Suppressor macrophage (primary cell): ENCODE measurements at places on chromosomes 3 and 15.

DNA sequence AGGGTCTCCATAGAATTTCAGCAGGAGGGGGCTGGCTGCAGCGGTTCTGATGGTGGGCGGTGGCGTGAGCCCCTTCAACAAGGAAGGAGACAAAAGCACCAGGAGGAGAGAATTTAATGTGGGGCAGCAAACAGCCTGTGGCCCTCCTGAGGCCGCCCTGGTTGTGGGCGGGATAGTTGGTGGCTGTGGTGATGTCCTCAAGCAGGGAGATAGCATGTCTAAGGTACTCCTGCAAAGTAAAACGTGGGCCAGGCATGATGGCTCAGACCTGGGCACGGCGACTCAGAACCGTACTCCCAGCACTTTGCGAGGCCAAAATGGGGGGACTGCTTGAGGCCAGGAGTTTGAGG is 94.0 kb downstream of the LRRK1 start:
- DNase-seq, result no peak

GRCh38 chr3:43036621-43037423 is 57.7 kb downstream of the GASK1A start:
- DNase-seq, result no peak

- DNase-seq, result no peak
Observed at GRCh38 chr3:130918328-130918727, 24.4 kb downstream of the ATP2C1 start.

- DNase-seq, result no peak
Observed at GRCh38 chr3:164419220-164419619, 659.1 kb downstream of the SI start.

GRCh38 chr3:162022911-162023310 is 526.3 kb downstream of the OTOL1 start:
- no peak for DNase-seq

DNA sequence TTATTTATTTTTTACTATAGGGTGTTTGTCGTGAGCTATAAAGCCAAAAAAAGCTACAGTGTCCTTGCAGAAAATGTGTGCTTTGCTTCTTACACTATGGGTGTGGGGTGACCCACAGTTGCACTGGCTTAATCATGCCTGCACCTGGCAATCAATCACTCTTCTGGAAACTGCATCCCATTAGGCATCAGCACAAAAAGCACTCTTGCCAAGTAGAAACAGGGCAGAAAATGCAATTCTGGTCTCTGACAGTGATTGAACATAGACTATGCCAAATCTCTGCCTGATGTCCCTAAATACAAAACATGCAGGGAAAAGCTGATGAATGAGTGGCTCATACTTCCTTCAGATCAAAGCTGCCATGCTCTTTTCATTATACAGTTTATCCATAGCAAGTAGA is 30.4 kb upstream of the PLAAT1 start:
- DNase-seq, result no peak

- no peak for DNase-seq
Observed at GRCh38 chr15:39323706-39324105, 257.2 kb upstream of the THBS1 start.

DNA sequence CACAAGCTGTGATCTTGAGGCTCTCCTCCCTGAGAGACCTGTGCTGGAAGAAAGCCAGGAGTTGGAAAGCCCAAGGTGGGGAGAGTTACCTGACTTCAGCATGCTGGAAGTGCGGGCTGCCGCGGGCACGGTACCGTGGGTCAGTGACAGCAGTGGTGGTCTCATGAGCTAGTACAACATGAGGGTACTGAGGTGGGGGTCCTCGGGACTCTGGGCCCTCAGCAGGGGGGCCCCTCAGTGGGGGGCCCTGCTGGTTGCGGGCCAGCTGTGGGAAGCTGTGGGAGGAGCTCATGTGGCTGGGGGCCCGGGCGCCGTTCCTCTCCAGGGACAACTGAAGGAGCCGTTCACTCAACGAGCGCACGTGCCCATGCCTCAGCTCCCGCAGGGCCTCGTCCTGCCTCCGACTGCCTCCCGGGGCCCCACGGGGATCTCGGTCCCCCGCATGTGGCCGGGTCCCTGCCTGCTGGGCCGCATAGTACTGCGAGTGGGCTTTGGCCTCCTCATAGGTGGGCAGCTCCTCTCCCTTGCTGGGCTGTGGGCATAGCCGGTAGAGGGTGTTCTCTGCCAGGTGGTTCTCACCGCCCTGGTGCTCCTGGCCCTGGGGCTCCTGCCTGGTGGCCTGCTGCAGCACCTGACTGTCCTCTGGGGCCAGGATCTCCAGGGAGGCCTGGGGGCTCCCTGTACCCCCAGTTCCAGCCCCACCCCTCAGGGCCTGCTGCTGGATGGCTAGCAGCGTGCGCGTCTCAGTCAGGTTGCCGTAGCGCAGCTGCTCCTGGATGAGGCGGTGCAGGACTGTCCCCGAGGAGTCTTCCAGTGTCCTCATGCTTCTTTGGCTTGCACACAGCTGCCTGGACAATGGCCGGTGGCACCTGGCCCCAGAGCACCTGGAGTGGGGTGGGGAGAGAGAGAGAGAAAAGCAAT is 3.4 kb downstream of the AMOTL2 start:
- no peak for DNase-seq
